ENCODE measurements at places on chromosomes 13 and 19.

DNA sequence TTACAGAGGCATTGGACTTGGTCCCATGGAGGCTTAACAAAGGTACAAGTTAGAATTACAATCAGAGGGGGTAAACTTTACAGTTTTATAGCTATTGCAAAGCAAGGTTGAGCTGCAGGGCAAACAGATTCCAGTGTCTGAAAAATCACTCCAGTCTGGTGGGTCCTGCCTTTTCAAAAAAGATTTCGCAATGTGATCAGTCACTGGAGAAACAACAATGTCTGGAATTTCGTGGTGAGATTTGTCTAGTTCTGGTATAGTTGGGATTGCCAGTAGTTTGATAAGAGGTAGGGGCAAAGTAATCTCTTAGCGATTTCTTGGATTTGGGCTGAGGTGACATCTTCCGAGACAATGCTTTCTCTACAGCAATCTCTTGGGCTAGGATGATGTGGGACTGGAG lies 1198.2 kb upstream of the PCDH9 start:
- no peak for DNase-seq

GRCh38 chr13:112774448-112774792 lies 84.6 kb downstream of the ATP11A start:
- DNase-seq, result no peak

GRCh38 chr19:47637550-47637949 lies 28.6 kb downstream of the BICRA start:
- no peak for DNase-seq

DNA sequence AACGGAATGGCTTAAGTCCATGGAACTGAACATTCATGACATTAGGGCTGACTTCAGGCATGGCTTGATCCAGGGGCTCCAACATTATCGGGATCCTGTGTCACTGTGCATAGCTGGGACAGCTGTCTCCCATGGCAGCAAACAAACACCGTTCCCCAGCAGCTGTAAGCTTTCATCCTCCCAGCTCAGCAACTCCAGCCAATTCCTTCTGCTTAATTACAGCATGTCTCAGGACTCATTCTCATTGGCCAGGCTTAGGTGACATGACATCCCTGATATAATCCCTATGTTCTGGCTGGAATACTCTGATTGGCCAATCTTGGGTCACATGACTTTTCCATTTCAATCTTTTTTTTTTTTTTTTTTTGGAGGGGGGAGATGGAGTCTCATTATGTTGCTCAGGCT lies 10.9 kb upstream of the TLE5 start:
- DNase-seq, result no peak

DNA sequence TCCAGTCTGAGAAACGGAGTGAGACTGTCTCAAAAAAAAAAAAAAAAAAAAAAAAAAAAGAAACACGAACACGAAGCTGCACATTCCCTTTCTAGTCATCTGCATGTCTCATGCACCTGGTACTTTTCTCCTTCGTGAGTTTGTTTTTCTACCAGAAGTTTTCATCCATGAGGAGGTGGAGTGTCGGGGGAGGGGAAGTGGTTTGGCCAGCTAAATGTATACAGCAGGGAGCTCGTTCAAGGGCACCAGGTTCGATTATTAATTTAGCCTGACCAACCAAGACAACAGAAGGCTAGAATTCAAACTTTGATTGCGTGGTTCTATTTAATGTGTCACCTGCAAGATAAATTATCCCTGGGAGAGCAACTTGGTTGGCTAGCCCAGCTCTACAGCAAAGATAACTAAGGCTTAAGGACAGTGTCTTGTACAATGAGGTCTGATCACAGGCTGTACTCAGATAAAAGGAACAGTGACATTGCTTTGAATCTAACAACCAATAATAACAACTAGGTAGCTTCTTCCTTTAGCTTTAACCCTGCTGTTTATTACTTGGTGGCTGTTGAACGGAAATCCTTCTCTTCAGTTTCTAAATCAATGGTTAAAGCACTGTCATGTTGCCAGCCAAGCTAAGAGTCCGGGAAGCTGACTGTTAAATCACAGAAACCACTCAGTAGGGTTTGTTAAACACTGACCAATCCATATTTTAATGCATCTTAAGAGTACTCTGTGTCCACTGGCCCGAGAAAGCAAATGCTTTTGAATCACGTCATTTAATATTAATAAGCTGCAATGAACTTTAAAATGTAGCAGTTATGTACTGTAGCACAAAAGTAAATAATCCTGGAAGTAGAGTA lies 98.4 kb upstream of the STARD13 start:
- DNase-seq, result no peak

DNA sequence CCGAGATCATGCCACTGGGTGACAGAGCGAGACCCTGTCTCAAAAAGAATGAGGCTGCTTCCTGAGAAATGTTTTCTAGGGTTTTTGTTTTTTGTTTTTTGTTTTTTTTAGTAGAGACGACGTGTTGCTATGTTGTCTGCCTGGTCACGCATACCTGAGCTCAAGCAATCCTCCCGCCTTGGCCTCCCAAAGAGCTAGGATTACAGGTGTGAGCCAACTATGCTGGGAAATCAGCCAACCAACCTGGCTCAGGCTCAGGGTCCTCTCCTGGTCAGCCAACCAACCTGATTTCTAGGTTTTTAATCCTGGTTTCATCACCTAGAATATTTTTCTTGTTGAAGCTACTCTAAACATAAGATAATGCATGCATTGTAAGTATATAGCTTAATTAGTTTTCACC lies 7.8 kb downstream of the DHX34 start:
- no peak for DNase-seq
